ENCODE measurements at places on chromosomes 2 and 18.

DNA sequence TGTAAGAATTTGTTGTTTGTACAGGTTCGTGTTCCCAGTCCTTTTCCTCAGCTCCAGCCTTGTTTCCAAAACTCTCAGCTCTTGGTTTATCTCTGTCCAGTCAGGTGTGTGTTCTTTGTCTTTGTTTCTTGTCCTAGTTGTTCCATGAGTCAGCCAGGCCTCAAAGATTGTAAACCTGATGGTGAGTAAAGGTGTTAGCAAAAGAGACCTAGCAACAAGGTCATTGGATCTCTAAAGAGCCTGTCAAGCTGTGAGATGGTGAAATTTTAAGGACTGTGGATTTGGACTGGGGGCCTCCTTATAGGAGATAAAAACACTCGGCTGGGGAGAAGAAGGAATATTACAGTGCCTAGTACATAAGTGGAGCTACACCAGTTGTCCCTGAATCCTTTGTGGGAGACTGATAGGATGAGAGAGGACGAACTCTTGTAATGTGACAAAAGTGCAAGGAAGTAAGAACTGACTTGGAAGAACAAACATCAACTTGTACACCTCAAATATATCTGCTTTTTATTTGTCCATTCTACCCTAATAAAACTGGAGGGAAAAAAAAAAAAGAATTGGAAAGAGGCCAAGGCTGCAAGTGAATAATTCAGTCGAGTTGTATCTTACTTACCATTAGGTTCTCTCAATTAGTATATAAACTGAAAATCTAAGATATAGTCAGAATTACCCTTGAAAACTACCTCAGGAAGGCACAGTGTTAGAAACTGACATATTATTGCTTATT lies 37.2 kb downstream of the ITGA6 start:
- DNase-seq: no peak

GRCh38 chr18:76996429-76996828 lies 136.2 kb downstream of the MBP start:
- DNase-seq: no peak

- no peak for DNase-seq
Measured at GRCh38 chr2:223896833-223897311, 48.3 kb downstream of the WDFY1 start.

DNA sequence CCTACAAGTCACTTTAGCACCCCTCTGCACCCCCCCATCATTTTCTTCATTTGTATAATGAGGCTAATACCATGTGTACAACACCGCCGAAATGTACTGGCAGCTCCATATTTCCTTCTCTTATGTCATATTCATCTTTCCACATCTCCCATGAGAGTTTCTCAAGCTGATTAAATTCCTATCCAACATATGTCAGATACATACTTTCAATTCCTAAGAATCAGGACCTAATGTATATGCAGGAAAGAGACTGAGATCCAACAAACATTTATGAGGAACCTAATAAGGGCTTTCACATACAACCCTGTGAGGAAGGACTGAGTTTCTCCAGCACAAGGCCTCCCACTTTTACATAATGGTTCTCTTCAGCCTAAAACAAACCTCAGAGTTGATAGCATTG lies 41.9 kb downstream of the PRKD3 start:
- no peak for DNase-seq

DNA sequence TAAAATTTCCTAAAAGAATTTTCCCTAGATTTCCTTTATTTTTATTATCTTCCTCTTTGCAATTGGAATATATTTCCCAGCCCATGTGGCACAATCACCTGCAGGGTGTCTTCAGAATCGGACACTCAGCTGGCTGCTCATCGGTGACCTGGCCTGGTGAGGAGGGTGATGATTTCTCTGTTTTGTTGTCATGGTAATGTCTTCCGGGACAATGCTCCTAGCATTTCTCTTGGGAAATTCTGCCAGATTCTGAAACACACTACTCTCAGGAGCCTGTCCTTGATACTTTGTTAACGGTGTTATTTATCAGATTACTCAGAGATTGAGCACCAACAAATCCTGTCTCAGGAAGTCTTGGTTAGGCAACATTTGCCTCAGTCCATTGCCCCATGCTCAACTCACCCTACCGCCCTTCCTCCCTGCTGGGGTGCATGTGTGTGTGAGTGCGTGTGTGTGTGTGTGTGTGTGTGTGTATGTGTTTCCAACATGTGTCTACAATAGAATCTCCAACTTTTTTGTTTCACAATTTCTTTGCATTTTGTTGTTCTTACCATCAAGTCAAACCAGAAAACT lies 70.3 kb downstream of the MYT1L start:
- no peak for DNase-seq

DNA sequence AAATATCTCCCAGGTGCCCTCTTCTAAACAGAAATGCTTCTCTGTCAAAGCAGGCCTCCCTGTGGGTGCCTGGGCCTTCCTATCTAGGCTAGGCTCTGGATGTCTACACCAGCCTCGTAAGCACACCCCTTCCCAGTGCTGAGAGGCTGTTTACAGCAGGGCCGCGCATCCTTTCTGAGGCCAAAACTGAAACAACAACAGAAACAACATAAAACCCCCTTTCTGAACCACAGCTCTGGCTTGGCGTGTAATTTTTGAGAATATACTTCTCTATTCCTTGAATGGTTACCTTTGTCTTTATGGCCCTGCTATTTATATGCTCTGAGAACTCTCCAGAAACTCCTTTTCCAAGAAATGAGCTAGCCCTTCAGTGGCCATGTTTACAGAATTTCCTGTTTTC lies 118.4 kb downstream of the BCL2L11 start:
- DNase-seq: no peak

GRCh38 chr2:132703396-132703795 lies 33.4 kb upstream of the LYPD1 start:
- DNase-seq: no peak

- DNase-seq: no peak
Measured at GRCh38 chr2:29878898-29879297, 42.5 kb downstream of the ALK start.
